CD4-positive, CD25-positive, alpha-beta regulatory T cell (primary cell): ENCODE measurements at places on chromosomes 11 and 22.

GRCh38 chr11:64072871-64073270, 37.1 kb downstream of the FLRT1 start:
- no peak for DNase-seq

DNA sequence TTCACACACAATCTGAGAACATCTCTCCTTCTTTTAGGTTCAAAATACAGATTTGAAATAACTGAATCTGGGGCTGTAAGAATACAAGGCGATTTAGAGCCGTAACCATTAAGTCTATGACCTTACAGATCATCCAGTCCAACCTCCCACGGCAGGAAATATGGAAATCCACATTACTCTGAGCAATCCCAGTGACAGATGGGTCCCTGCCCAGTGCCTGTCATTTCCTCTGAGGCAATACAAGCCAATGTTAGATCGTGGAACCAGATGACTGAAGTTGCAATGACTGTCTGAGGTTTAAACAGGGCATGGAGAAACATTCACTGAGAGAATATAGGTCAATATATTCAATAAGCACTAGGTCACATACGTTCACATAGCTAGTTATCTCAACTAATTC, 77.4 kb upstream of the OR5AK2 start:
- no peak for DNase-seq

- no peak for DNase-seq
These were observed 444 bp downstream of the CWF19L2 start for GRCh38 chr11:107457205-107457557.

- no peak for DNase-seq
These were observed 247.8 kb downstream of the TBC1D22A start for GRCh38 chr22:47010211-47010610.

DNA sequence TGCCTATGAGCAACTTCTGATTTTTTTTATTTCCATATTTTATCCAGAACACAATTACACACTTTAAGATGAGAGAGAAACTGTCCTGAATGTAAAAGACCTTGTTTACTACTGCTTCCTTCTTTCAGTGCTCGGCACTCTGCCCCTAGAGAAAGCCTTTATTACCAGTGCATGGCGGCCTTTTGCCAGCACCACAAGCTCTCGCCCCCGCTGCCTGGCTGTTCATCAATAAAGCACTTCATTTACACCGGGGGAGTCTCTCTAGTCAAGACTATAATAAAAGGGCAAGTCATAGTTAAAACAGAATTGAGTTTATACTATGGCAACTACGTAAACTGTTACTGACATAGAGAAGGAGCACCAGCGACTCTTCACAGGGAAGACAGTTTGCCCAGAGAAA, 259.5 kb downstream of the CADM1 start:
- no peak for DNase-seq

GRCh38 chr22:33841281-33842005, 78.8 kb downstream of the LARGE1 start:
- no peak for DNase-seq

GRCh38 chr11:44622721-44623258, 57.3 kb downstream of the CD82 start:
- no peak for DNase-seq
